Kidney (tissue), 22 donors: ENCODE measurements at places on chromosomes 4 and X. TPM values are rescaled to one million over a fixed set of nuclear protein-coding genes. Genes with fewer than 3 reads are reported as not detected.

Gene SORCS2
- 9.1 TPM for total RNA-seq

DNA sequence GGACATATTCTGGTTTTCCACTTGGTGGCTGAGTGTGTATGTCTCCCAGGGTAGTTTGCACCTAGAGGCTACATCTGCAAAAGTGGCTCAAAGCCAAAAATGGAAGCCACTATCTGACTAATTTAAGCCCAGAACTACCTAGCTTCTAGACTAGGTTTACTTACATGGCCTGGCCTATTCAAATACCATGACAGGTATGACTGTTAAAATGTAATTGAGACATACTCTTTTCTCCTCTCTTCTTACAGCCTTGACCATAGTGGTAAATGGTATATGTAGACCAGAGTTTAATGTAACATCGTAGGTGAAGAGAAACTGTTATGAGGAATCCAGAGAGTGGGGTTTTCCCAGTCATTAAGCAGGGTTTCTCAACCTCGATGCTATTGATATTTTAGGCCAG is 2.6 kb upstream of the TRPC5 start:
- no peak for DNase-seq

DNA sequence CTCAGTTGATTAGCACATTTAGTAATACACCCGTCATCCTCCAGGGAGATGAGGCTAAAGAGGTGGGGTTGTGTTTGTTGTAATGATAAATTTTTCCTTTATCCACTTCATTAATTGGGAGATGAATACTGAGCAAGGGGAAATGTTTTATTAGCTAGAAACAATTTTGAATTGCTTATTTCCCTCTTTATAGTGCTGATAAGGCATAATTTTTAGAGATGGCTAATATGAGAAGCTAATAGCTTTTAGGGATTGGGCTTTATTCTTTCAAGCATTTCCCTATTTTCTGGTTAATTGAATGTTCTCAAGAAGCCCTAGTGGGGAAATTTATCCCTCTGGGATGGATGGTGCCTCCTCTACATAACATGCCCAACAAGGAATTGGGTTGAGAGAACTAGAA is 365.2 kb upstream of the IGFBP7 start:
- DNase-seq = no peak

DNA sequence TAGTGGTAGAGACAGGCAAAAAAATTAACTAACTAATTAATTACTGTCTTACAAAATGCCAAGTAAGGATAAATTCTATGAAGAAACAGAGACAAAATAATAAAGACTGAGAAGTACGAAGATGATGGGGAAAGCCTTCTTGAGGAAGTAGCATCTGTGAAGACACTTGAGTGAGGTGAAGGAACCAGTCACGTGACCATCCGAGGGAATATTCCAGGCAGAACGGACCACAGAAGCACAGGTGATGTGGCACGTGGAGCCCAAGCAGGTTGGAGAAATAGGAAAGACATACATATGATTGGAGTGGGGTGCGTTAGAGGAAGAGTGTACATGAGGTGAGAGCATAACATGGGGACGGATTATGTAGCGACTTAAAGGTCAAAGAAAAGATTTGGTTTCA is 30.5 kb upstream of the SPP1 start:
- no peak for DNase-seq

DNA sequence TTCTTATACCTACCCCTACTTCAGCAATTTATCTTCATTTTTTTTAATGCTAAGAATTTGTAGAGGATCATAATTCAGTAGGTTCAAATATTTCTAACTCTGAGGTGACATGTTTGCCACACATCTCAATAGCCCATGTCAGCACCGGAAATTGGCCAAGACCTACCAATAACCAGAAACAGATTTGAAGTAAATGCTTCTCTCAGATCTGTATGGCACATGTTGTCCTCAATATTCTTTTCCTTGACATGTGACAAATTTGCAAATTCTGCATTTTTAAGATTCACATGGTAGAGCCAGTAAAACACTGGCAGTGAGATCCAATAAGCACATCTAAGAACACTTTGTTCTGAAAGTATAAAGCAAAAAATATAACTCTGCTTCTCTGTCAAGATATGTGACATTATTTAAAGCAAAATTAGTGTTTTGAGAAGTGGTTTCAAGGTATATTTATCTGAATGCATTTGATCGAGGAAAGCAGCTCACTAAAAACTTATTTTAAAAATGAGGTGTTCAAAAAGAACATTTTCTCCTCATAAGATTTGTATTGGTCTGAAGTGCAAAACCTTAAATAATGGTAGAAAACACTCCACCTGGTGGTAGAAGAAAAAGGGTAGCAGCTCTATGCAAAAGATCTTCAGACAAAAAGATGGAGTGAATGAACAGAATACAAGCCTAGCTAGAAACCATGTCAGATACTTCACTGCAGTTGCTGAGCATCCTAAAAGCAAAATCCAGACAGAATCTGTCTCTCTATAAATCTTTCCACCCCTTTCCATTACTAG is 513.8 kb upstream of the FAM241A start:
- peak; percentile 42 for DNase-seq
